Naive thymus-derived CD4-positive, alpha-beta T cell (primary cell): ENCODE measurements at places on chromosomes 11 and 22. TPM values are rescaled to one million over a fixed set of nuclear protein-coding genes. Genes with fewer than 3 reads are reported as not detected.

GRCh38 chr11:75852406-75853017 is 37.5 kb downstream of the UVRAG start:
- no peak for DNase-seq

DNA sequence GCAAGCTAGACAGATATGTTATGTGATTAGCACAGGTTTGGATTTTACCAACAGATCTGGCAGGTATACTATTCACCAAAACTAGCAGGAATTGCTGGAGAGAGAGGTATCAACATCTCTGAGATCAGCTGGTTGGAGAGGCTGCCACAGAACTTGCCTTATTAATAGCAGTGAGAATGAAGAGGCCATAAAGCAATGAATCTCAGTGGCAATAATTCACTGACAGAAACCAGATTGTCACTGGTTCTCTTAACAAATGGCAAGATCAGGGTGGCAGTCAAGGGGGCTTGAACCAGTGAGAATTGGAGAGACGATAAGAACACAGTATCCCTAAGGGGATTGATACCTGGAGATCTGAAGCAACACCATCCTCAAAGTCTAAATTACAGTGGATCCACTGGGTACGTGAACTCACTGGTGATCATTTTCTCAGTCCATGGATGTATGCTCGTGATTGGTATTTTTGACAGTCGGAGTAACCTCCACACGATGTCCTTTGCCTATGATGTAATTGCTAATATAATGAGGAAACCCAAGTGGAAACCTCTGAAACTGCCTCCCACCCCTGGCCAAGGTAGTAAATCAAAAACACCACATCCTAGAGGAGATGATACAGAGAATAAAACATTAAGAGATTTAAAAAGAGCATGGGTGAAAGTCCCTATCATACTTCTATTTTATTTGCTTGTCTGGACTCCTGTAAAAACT is 17.7 kb upstream of the SLC5A12 start:
- no peak for DNase-seq

DNA sequence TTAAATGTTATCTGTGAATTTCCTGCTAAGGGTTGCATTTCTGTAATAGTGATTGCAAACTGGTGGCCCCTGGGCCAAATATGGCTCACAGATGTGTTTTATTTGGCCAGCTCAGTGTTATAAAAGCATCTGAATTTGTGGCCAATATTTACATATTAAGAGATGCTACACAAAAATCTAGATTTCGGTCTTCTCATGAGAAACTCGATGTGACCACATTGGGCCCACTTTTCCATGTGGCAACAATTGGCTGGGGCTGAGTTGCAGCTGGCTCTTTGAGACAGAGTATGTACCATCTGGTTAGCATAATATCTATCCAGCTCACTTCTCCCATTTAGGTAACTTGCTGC is 244.5 kb upstream of the POU2AF2 start:
- DNase-seq, result no peak

GRCh38 chr11:129790106-129790505 is 25.5 kb upstream of the TMEM45B start:
- no peak for DNase-seq

DNA sequence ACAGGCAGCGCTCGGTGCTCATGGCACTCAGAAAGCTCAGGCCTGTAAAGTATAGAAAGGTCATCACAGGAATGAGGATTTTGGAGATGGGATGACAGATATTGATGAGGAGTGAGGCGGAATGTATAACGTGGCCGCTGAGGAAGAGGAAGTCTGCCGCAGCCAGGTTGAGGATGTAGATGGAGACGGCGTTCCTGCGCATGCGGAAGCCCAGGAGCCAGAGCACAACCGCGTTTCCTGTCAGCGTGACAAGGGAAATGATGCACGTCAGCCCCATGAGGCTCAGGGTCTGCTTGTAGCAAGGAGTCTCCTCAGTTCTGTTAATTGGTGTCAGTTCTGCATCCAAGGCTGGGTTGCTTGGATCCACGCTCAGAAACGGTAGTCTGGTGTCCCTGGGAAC is 33.1 kb upstream of the MRGPRX1 start:
- no peak for DNase-seq

GRCh38 chr11:72274435-72274834 is 30.5 kb upstream of the PHOX2A start:
- DNase-seq, result no peak

DNA sequence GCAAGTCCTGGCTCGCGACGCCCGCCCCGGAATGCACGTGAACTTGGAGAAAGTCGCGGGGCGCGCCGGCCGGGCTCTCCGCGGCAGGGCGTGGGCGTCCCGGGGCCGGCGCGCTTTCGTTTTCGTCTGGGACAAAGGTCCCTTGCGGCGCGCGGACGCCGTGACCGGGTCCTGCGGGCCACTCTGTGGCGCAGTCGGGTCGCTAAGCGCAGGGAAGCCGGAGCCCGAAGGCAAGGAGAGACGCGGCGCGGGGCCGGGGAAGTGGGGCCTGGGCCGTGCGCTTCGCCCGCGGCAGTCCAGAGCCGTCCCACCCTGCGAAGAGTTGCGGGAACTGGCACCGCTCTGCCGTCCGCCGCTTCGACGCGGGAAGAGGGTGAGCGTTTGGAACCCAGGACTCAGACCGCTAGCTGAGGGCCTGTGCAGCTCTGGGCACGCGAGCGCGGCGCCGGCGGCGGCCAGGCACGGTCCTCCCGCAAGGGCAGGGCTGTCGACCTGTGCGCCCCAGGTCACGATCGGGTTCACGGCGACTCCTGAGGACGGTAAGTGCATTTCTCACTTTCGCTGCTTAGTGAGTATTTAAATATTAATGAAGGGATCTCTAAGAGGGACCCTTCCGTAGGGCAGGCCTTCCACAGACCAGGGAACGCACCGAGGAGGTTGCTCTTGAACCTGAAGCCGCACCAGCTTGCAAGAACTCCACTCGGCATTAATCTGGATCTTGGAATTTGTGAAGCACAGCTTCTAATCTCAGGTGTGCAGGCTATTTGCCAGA is 78.0 kb upstream of the PPARA start:
- DNase-seq, result peak; percentile 21

GRCh38 chr11:110133160-110133559 is 40.0 kb downstream of the ZC3H12C start:
- no peak for DNase-seq

Gene ENTHD1
- total RNA-seq, result 0.30 TPM
